RPMI7951 (cell line): ENCODE measurements at places on chromosomes 5 and 9. TPM values are rescaled to one million over a fixed set of nuclear protein-coding genes. Genes with fewer than 3 reads are reported as not detected.

GLDC gene
- total RNA-seq, result 2.0 and 2.4 TPM in 2 replicates

LECT2 gene
- not detected in 2 replicates for total RNA-seq

GRCh38 chr5:37715361-37715760 lies 124.5 kb downstream of the GDNF start:
- DNase-seq, result peak; percentile 77

- DNase-seq, result no peak
Measured at GRCh38 chr5:52682492-52682891, 105.2 kb upstream of the ITGA1 start.

DNA sequence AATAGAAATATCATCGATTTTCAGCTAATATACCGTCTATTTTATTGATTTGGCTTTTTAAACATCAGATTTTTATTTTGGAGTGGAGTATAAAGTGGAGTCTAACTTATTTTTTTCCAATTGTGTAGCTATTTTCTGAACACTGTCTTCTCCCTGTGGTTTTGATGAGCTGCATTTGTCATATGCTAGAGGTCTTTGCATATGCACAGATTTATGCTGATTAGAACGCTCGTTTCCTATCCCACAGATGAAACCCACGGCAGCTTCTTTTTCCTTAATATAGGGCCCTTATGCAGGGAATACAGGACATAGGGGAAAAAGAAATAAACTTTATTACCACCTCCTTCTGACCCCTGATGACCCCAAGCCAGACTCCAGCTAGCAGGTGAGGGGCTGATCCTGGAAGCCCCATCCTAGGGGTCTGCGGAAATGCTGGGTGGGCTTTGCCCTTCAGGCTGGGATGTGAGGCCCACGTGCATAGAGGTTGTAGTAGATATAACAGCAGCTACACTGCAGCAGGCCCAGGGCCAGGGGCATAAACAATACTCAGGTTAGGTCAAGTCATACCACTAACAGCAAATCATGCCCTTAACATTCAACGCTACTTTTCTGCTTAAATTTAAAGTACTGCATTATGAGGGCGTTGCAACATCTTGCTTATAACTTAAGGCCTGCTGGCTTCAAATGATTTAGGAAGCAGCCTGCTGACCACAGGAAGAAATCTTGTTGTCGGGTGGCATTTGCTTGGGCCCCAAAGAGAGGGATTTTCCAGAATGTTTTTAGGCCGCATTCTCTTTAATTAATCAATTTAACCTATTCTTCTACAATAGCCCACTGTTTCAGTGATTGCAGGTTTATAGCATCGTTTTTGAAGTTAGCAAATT lies 28.5 kb downstream of the MVB12B start:
- no peak for DNase-seq
